Activated naive CD8-positive, alpha-beta T cell treated with anti-CD3 and anti-CD28 coated beads, Interleukin-2, amount 50 U/mL, for 16 hours (primary cell): ENCODE measurements at places on chromosomes 12 and 14.

GRCh38 chr12:9721394-9722092 is 11.4 kb downstream of the CLECL1 start:
- no peak for DNase-seq

DNA sequence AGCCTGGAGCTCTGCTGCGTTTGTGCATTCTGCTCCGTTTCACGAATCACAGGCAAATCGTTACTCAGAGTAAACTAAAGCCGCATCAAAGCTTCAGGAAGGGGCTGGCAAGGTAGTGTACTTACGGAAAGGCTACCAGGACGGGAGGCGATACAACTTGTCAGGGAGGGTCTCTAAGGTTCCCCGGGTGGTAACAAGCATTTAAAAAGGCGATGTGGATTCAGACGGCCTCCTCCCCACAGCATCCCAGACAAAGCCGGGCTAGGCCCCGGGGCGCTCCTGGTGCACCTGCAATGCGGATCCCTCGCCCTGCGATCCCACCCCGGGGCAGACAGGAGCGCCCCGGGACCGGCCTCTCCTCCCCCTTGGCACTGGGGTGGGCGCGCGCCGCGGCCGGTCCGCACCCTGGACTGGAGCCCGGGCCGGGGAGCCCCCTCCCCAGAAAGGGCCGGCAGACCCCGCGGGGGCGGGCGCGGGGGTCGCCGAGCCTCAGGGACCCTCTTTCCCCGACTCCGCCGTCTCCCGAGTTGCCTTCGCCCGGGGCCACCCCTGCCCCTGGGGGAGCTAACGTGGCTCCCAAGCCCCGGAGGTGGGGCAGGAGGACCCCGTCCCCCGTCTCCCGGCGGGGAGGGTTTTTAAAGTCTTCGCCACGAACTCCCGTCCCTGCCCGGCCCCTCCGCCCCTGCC is 718 bp downstream of the CCDC92 start:
- DNase-seq = no peak

DNA sequence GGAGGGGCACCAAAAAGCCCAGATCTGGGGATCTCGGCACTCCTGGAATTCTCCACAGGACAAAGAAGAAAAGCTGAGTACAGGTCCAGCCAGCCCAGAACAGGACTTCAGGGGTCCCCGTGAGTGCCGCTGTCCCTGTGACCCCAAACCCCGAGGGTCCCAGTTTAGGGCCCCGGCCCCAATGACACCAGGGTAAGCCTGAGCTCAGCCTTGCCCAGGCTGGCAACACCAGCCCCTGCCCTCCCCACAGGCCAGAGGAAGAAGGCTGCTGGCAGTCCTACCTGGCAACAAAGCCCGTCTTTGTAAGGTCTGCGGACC is 1.8 kb downstream of the CDK2AP1 start:
- DNase-seq = no peak

- DNase-seq = no peak
Measured at GRCh38 chr12:126773012-126773411, 1494.0 kb upstream of the TMEM132C start.

GRCh38 chr12:11347810-11348209 is 37.6 kb upstream of the PRB4 start:
- DNase-seq = no peak

GRCh38 chr14:68820999-68821683 is 28.3 kb upstream of the ZFP36L1 start:
- DNase-seq = no peak

- DNase-seq = no peak
Measured at GRCh38 chr12:50961708-50962107, 9.4 kb downstream of the HIGD1C start.

GRCh38 chr14:61328626-61329262 is 7.4 kb downstream of the PRKCH start:
- no peak for DNase-seq

DNA sequence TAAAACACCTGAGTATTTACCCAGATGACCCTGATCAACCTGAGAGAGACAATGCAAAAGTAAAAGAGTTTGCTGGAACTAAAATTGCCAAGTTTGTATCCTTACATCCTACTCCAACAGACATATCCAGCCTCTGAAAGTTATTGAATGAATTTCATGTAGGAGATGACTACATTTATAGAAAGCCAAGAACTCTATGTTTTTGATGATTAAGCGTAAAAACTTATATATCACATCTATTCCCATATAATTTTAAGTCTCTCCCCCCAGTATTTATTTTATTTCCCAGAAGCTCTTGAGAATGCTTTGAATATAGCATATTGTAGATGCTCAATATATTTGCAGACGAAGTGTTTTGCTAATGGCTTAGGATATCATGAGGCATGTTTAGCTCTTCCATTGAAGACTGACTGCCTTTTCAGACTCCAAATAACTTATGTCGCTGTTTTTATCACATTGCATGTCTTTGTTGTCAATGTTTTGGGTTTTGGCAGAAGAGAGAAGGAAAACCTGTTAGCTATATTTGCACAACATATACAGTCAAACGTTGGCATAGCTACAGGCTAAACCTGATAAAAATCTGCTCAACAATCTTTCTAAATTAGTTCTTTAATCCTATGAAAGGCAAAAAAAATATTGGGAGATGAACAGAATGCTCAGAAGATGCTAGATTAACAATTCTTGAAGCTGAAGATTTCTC is 213.6 kb downstream of the DIO2 start:
- DNase-seq = no peak

DNA sequence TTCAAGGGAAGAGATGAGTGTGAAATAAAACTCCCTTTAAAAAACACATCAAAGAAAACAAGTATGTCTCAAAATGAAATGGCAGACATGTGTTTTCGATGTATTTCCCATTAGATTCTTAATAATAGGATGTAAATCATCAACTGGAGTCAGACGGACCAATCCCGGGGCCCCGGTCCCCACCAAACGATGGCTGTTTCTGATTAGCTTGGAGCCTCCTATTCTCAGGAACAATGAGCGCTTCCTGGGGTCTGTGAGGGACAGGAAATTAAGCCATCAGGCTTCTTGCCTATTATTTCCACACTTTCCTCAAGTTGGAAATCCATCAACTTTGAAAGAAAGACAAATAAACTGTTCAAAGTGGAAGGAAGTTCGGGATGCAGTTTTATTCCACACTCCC is 179.4 kb downstream of the EFCAB11 start:
- no peak for DNase-seq

GRCh38 chr14:42719391-42719790 is 1112.7 kb downstream of the LRFN5 start:
- DNase-seq = no peak

GRCh38 chr14:64591809-64592208 is 42.0 kb downstream of the PPP1R36 start:
- DNase-seq = no peak

DNA sequence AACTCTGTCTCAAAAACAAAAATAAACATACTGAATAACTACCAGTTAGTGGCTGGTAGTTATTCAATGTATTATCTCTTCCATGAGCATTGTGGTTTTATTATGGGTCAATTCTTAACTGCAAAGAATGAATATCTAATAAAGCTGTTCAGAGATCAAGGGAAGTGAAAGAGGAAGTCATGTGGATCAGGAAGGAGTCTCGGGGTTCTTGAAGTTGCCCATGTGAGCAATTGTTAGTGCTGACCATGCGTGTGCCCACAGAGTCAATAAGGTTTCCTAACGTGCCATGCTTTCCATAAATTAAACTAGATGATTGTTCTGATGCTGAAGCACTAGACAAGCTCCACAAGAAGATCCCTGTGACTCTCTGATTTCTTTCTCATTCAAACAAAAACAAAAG is 136.5 kb upstream of the CPSF6 start:
- DNase-seq = no peak

DNA sequence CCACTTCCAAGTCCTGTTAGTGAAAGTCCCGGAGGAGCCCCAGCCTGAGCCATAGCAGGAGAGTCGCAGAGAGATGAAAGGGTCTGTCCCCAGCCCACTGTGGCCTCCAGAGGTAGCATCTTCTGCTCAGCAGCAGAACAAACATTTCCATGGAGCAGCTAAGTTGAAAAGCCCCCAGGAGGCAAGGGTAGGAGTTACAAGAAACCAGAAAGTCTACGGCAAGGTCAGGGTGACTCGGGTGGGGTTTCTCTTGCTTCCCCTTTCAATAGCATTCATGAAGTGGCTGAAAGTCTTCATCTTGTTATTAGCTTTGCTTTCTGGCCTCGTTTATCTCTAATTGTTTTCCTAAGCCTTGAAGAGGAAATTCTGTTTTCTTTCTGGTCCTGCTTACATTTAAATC is 151.2 kb upstream of the DIO3 start:
- DNase-seq = no peak

GRCh38 chr12:70048521-70049250 is 194.5 kb upstream of the CNOT2 start:
- no peak for DNase-seq

DNA sequence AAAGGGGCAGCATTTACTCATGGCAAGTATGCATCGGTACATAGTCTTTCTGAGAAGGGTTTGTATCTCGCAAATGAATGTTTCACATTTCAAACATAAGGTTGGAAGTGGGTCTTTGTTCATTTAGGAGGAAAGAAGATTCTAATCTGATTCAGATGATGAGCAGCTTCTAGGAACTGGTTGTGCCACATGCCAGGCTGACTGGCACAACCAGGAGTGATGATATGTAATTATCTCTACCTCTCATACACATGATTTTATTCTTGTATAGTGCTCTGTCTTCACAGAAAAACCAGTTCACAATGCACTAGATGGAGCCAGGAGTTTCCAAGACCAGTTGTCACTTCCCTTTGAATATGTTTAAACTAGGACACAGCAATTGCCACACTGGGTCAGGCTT is 13.7 kb upstream of the BEST3 start:
- DNase-seq = no peak

GRCh38 chr14:39912192-39913100 is 480.2 kb upstream of the FBXO33 start:
- DNase-seq = no peak

DNA sequence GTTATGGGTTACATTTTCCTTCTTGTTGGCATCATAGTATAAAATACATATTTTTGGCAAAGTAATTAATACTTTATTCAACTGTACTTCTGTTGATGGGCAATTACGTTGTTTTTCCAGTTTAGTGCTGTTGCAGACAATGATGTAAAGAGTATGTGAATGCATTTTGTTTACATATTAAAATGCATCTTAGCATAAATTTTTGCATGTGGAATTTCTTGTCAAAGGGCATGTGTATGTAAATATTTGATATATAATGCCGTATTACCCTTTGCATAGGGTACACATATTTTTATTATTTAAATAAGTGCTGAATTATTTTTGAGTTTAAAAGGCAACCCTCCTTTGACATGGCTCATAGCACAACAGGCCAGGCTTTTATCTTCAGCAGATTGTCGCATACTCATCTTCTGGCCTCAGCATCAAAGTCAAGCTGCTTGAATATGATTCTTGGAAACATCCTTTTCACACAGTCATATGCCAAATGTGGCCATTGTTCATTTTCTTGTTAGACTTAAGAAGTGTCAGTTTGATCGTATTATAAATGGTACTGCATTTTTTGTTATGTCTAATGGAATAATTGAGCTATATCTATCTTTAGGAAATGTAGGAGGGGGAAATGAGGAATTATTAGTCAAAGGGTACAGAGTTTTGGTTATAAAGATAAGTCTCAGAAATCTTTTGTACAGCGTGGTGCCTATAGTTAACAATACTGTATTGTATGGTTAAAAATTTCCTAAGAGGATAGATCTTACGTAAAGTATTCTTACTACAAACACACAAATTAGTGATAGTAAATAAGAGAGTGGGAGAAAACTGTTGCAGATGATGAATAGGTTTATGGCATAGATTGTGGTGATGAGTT is 138.5 kb downstream of the FUT8 start:
- no peak for DNase-seq

DNA sequence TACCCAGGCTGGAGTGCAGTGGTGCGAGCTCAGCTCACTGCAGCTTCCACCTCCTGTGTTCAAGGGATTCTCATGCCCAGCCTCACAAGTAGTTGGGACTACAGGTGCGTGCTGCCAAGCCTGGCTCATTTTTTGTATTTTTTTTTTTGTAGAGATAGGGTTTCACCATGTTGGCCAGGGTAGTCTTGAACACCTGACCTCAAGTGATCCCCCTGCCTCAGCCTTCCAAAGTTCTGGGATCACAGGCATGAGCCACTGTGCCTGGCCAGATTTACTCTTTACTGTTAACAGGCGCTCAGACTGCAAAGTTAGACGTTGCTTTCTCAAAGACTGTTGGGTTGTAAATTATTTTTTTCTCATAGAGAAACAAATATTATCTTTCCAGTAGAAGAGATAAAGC is 46.1 kb upstream of the LRRK2 start:
- no peak for DNase-seq

- no peak for DNase-seq
Measured at GRCh38 chr12:84763107-84763506, 149.5 kb downstream of the SLC6A15 start.

DNA sequence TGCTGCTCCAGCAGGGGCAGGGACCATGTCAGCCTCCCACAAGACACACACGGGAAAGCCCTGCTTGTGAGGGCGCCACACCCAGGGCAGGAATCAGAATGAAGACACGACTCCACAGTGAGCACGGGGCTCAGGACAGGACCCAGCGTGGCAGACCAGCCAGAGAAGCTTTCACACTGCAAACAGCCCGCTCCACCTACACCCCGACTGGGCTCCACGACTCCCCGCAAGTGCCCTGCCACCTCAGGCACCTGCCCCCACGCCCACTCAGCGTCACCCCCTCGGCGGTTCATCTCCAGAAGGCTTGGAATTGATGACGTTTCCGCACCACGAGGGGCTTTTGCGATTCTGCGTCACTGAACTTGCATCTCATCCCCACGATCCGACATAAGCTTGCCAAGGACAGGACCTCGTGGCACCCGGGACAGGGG is 91.1 kb downstream of the FBXL14 start:
- DNase-seq = no peak

- DNase-seq = no peak
Measured at GRCh38 chr12:22689876-22690275, 64.9 kb downstream of the ETNK1 start.

DNA sequence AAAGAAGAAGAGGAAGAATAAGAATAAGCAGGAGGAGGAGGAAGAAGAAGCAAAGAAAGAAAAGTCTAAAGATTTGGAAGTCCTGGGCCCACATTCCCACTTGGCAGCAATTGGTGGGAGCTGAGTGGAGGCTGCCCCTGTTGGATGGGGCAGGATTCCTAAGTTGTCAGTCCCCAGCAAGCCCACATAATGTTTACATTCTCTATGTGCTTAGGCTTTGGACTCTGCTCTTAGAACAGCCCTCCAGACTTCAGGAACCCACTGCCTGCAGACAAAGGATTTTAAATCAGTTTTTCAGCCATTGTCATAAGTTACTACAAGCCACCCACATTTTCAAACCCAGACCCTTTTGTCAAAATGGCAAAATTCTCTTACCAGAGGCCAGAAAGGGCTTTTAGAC is 92.0 kb downstream of the OTX2 start:
- DNase-seq = no peak

GRCh38 chr12:12127304-12127703 is 56.6 kb downstream of the BCL2L14 start:
- no peak for DNase-seq

GRCh38 chr14:61621444-61621843 is 73.9 kb upstream of the HIF1A start:
- DNase-seq = no peak
